NCI-H2081 treated with DMSO at 0.1 percent for 48 hours (cell line): ENCODE measurements at places on chromosomes 6 and 20.

DNA sequence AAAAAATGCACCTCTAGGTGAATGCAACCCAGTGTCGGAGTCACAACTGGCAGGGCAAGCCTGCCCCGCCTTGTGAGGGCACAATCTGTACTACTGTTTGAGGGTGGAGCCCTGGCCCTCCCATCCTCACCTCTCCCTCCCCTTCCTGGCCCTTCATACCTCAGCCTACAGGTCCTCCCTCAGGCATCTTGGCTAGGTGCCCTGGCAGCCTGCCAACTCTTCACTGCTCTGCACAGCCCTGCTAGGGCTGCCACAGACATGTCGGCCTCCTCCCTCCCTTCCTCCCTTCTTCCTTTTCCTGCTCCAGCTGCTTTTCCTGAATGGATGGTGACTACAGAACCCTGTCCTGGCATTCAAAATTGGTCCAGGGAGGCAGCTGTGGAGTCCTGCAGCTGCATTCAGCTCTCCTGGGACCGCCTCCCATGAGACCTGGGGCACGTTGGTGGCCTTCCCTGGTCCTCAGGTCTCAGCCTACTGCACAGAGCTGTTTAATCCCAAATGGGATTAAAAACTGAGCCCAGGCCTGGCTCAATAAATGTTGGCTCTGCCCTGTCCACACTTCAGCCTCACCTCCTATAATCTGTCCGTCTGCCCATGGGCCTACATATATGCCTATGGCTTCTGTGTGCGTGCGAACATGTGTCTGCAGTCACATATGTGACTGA, 52.7 kb downstream of the CDH22 start:
- peak; percentile 66 for DNase-seq

DNA sequence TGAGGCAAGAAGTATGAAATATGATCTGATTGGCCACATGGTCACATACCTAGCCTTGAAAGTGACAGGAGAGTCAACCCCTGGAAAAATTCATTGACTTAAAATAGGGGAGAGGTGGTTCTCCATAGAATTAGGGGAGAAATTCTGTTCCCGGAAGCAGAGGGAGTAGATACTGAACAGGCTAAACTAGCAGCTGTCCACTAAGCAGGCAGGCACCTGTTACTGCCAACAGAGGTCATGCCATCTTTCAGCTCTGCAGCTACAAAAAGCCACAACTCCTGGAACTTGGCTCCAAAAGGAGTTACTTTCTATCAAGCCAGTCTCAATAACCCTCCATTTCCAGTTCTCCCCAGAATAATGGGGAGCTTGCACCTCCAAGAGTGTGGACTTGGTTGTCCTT, 352.5 kb downstream of the MAFB start:
- no peak for DNase-seq

- DNase-seq, result no peak
Measured at GRCh38 chr6:116761779-116762178, 3.7 kb downstream of the FAM162B start.

- DNase-seq, result no peak
Measured at GRCh38 chr6:136945072-136945471, 23.0 kb downstream of the SLC35D3 start.

DNA sequence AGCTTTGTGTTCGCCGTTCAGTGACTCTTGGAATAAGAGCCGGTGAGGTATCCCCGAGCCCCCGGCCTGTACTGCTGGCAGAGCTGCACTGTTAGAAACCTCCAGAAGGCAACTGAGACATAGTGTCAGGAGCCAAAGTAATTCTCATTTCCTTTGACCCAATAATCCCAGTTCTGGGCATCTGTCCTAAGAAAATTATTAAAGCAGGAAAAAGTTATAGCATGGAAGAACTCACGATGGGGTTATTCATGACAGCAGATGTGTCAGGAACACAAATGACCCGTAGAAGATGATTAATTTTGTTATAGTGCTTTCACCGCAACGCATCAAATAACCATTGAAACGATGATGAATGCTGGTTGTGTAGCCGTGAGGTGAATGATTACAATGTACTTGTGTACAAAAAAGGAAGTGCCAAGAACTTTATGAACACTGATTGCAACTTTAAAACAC, 20.3 kb downstream of the CYP21A2 start:
- DNase-seq, result no peak

DNA sequence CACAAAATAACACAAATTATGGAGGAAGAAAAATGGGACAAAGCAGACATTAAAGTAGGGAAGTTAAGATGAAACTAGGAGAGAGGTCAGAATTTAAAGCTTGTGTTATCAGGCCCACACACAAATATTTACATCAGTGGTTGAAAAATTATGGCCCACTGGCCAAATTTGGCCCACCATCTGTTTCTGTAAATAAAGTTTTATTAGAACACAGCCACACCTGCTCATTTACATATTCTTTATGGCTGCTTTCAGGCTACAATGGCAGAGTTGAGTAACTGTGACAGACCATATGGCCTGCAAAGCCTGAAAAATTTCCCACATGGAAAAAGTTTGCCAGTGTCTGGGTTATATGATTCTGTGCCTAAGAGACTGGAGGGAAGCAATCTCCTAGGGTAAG, 49.0 kb downstream of the SLC22A23 start:
- DNase-seq, result no peak

DNA sequence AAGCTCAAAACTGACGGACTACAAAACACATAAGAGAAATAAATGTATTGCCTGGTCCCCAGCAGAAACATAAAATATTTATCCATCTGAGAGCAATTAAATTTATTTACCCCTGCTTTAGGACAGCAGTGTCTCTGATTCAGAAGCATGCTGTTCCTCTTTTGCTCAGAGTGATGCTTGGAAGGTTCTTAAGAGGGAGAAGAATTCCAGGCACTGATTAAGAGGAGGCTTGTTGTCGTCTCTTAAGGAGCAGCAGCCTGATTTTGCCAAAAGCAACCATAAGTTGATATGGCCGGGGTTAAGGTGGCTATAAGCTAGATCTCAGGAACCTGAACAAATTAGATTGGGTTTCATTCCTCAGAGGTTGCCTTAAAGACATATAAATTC, 25.8 kb downstream of the CAP2 start:
- DNase-seq, result no peak

DNA sequence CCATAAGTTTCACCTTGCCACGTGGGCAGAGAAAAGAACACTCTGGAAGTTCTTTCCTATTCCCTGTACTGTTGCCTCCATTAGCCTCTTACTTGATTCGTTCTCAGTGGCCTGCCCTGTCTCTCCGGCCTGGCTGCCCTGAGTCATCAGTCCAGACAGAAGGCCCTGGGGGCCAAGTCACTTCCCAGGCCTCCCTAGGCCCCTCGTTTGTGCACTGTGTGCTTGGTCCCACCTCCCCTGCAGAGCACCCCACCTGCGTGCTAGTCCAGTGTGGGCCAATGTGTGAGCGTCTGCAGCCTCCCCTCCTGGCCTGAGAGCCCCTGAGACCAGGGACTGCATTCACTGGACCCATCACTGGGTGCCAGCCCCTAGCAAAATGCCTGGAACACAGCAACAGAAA, 191.2 kb upstream of the RREB1 start:
- DNase-seq, result no peak

GRCh38 chr6:127956260-127956888, 55.5 kb upstream of the THEMIS start:
- no peak for DNase-seq

DNA sequence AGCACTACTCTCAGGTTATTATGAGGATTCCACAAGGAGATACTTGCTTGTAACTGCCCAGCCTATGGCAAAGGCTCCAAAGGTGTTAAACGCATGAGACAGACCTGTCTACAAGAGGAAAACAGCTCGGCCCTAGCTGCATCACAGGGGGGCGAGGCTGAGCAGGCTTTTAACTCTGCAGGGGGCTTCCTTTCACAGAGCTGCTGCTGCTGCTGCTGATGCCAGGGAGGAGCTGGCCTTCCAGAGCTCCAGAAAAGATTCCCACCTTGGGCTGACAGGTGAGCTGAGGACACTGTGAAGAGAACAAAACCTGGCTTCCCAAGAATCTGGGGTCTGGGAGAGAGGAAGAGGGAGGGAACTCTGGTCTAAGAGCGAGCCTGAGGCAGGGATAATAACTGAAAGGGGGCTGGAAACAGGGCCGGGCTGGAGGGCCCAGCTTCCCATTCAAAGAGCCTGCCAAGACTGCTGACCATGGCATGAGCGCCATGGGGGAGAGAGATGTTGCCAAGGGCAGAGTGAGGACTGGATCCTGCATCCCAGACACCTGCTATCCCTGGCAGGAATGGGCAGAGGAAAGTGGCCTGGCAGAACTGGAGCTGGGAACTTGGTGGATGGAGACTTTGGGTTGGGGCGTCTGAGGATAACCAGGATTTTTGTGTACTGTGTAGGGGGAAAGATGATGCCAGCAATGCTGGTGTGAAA, 211.1 kb upstream of the LRFN2 start:
- no peak for DNase-seq

DNA sequence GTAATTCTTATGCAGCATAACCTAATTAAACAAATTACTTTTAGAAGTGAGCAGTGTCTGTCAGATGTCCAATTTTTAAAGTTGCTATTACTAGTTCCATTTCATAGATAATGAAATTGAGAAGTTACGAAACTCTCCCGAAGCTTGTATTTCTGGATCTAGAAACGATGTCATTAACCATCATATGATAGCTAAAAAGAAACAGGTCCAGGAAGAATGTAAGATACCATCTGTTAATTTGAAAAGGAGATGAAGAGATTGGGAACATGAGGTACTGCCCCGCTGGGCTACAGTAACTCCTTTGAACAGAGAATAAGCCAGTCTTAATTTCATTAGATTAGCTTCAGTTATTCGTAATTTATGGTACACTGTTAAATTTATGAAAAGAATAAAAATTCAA, 47.5 kb upstream of the TMX4 start:
- no peak for DNase-seq

DNA sequence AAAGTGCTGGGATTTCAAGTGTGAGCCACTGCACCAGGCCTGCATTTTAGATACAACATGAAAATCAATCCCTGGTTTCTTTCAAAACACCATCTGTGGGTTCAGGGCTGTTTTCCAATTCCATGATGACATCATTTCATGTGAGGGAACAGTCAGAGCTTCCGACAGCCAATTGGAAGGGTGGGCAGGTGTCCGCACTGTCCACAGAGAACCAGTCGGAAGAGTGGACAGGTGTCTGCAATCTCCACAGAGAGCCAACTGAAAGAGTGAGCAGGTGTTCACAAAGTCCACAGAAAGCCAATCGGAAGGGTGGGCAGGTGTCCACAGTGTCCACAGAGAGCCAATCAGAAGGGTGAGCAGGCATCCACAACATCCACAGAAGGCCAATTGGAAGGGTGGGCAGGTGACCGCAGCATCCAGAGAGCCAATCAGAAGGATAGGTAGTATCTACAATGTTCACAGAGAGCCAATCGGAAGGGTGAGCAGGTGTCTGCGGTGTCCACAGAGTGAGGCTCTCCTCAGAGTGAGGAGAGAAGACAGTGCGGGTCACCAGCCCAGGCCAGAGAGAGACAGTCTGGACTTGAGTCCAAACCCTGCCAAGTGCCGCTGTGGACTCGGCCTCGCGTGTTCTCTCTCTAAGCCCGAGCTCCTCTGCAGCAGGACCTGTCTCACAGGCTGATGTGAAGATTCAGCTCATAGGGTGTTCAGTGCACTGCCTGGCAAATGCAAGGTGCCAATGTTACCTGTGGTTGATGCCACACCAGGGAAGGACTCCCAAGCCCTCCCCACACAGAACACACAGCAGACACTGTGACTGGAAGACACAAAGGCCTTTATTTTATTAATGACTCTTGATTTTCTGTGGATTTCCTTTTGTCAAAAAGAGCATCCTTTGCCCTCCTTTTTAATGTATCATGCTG, 57.3 kb downstream of the DLL1 start:
- no peak for DNase-seq

DNA sequence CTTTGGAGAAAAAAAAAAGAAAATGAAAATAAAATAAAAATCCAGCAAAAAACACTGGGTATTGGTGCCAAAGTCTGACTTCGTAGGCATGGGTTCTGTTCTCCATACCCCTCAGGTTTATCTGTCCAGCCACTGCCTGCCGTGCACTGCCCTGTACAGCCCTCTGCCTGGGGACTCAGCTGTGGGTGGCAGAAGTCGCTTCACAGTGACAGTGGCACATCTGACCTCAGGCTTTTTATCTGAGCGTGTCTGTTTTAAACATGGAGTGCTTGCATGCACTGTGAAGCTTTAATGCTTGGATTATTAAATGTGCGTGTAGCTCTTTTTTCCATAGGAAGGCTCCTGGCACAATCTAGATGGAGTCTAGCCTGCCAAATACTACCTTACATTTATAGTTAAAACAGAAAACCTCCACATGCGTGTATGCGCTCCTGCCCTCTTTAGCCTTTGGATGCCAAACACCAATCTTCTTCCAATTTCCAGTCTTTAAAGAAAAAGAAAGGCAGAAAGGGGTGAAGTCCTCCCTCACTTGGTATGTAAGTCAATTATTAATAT, 375.5 kb downstream of the UTRN start:
- DNase-seq, result no peak

GRCh38 chr20:55557191-55557590, 448.1 kb downstream of the CBLN4 start:
- DNase-seq, result no peak

DNA sequence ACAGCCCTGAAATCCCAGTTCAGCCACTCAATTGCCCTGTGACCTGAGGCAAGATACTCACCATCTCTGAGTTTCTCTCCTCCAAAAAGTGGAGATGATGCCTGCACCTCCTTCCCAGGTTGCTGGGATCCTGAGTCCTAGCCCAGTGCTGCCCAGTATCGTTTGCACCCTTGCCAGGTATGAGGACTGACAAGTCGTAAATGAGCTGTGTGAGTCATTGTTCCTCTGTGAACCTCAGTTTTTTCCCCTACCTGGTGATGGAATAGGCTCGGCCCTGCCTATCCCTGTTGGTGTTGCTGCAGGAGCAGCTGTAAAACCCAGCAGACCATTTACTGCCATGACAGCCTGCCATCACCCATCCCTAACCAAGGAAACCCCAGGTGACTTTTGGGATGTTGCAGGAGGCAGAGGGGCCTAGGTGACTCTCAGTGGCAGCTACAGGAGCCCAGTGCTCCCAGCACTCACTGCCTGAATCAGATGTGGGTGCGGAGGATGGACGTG, 229.3 kb downstream of the SYNDIG1 start:
- DNase-seq, result no peak

DNA sequence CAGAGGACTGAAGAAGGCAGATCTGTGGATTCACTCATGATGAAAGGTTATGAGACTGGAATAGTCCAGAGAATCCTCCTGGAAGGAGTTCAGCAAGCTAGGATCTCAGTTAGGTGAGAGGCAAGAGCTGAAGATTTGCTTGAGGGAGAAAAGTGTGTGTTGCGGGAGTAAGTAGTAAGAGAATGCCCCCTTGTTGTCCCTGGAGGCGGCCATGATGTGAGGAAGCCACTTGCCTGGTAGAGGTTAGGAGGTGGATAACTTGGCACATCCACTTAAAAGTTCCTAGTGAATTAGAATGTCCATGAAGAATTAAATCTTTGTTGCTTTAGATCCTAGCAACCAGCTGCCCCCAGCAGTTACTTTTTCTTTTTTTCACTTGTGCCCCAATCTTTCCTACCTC, 162.5 kb downstream of the MMS22L start:
- DNase-seq, result no peak

DNA sequence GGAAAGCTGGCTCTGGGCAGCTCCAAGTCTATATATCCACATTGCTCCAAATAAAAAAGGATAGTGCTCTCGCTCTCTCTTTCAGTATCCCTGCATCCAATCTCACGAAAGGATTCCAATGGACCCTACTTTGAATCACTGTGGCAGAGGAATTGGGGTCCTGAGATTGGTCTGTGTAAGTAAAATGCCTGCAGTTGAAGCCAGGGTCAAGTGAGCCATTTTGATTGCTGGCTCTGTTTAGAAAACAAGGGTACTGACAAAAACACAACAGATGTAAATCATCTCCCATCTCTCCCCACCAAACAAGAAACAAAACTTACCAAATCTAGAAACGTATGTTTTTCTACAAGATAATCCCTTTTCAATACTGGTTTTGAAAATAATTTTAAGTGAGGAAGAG, 45.6 kb downstream of the RSPO3 start:
- no peak for DNase-seq
